ENCODE measurements at places on chromosomes 5 and 9. TPM values are rescaled to one million over a fixed set of nuclear protein-coding genes. Genes with fewer than 3 reads are reported as not detected.

TRPM6 gene
- not detected for total RNA-seq

ABITRAM gene
- total RNA-seq, result 14.1 TPM

PHYHD1 gene
- 33.4 TPM for total RNA-seq

KIF4B gene
- under 0.01 TPM for total RNA-seq

CCDC152 gene
- 0.39 TPM for total RNA-seq

CACNA1B gene
- under 0.01 TPM for total RNA-seq

PRKAA1 gene
- 70.5 TPM for total RNA-seq

ZFP2 gene
- total RNA-seq, result 0.76 TPM

INSYN2B gene
- not detected for total RNA-seq

FST gene
- 26.6 TPM for total RNA-seq

ANKRD20A1 gene
- total RNA-seq, result under 0.01 TPM

PCDHGA9 gene
- 5.7 TPM for total RNA-seq

GCNT1 gene
- total RNA-seq, result 37.3 TPM

AGXT2 gene
- not detected for total RNA-seq

PCDHGA4 gene
- 1.5 TPM for total RNA-seq

SLCO4C1 gene
- not detected for total RNA-seq

C5orf46 gene
- 9.9 TPM for total RNA-seq

AQP3 gene
- total RNA-seq, result 3.4 TPM

N4BP3 gene
- total RNA-seq, result 0.39 TPM

UBE2D2 gene
- total RNA-seq, result 69.0 TPM

F2R gene
- total RNA-seq, result 0.11 TPM

TAS2R1 gene
- 0.76 TPM for total RNA-seq

FGD3 gene
- 2.0 TPM for total RNA-seq

TLE1 gene
- 117 TPM for total RNA-seq

CD180 gene
- total RNA-seq, result not detected

TAF1L gene
- not detected for total RNA-seq

PCSK5 gene
- total RNA-seq, result 8.2 TPM

S1PR3 gene
- total RNA-seq, result 69.3 TPM

FBP2 gene
- total RNA-seq, result not detected

CXCL14 gene
- total RNA-seq, result not detected

SLC4A9 gene
- total RNA-seq, result not detected

TEK gene
- 2.4 TPM for total RNA-seq

FCN2 gene
- not detected for total RNA-seq

OMD gene
- not detected for total RNA-seq

OR1Q1 gene
- not detected for total RNA-seq

SLC12A7 gene
- 1.4 TPM for total RNA-seq

LECT2 gene
- not detected for total RNA-seq

SNCAIP gene
- total RNA-seq, result 0.11 TPM

PCBD2 gene
- 3.7 TPM for total RNA-seq
